ENCODE measurements at places on chromosomes 1 and 21.

- DNase-seq: no peak
Observed at GRCh38 chr1:33643216-33643615, 170.8 kb downstream of the ZSCAN20 start.

DNA sequence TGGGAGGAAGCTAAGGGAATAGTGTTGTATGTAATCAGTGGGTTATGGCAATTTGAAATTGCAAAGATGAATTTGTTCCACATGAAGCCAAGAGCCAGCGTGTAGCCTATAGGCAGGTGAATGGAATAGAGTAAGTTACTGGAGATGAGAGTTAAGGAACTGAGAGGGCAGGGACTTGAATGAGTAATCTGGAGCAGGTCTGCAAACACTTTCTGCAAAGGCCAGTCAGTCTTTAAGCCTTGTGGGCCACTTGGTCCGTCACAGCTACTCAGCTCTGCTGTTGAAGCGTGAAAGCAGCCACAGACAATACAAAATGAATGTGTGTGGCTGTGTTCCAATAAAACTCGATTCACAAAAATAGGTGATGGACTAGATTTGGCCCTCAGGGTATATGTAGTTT lies 29.2 kb downstream of the SZT2 start:
- no peak for DNase-seq

GRCh38 chr1:27025718-27026117 lies 13.1 kb upstream of the TENT5B start:
- DNase-seq: no peak

- no peak for DNase-seq
Observed at GRCh38 chr1:93137604-93138292, 42.5 kb downstream of the TMED5 start.

- DNase-seq: no peak
Observed at GRCh38 chr1:178497903-178498478, 1.2 kb upstream of the CLEC20A start.

DNA sequence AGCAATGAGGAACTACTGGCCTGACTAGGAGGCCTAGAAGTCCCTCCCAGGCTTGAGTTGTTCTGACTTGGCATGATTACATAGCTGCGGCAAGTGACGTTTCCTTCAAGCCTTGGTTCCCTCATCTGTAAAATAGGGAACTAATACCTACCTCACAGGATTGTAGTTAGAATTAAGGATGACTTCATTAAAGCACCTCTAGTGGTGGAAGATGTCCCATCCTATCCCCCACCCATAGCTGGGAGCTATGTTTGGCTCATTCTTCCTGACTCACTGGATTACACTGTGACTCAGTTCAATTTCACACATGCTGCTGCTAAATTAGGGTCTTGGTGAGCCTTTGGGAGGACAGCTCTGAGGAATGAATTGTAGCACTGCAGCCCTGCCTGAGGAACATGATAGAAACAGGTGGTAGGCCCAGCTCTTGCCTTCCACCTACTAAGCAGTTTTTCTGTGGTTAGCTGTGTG lies 6.0 kb upstream of the SHISA4 start:
- DNase-seq: no peak

- no peak for DNase-seq
Observed at GRCh38 chr1:188363943-188364342, 1535.2 kb downstream of the PLA2G4A start.

- DNase-seq: no peak
Observed at GRCh38 chr1:8415526-8416278, 97.8 kb downstream of the SLC45A1 start.

DNA sequence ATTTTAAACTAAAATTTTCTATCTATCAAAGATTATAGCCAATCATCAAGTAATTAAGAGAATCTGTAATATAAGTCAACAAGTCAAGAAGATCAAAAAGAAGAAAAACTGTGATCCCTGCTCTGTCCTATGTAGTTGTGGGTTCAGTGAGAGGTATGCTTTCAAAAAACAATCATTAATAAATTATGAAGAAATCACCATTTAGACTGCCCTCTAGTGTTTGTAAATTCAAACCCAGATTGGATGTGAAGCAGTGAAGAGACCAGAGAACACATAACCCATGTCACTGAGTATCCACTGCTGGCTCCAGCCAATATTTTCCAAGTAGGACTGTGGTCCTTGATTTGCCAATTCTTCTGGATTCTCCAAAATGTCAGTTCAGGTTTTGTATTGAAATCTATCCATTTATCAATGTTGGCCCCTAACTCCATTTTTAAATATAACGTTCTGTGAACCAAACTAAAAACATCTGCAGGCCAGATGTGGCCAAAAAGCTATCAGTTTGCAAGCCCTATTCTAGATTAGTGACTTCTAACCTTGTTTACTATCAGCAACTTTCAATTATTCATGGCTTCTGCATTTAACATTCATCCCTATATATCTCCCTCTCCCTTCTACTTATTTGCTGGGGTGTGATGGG lies 467.5 kb upstream of the CXADR start:
- DNase-seq: no peak

DNA sequence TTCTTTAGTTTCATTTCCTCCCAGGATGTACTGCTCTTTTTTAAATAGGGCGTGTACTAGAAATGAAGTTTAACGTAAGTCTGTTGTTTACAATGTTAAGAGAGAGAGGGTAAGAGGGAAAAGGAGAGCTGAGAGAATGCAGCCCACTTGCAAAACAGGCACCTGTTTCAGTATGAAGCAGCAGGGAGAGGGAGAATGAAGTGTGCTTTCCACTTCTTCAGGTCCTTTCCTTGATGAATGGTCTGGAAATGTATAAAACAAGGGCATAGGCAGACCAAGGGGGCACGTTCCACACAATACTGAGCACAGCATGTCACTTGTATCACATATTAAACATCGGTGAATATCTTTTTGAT lies 2.0 kb downstream of the KCNA3 start:
- DNase-seq: peak; percentile 7

DNA sequence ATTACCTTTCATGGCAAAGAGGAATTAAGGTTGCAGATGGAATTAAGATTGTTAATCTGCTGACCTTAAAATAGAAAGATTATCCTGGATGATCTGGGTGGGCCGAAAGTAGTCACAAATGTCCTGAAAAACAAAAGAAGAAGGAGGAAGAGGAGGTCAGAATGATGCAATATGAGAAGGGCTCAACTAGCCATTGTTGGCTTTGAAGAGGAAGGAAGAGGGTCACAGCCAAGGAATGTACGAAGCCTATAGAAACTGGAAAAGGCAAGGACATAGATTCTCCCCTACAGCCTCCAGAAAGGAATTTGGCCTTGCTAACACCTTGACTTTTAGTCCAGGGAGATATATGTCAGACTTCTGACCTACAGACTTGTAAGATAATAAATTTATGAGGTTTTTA lies 39.4 kb upstream of the FMOD start:
- DNase-seq: no peak

DNA sequence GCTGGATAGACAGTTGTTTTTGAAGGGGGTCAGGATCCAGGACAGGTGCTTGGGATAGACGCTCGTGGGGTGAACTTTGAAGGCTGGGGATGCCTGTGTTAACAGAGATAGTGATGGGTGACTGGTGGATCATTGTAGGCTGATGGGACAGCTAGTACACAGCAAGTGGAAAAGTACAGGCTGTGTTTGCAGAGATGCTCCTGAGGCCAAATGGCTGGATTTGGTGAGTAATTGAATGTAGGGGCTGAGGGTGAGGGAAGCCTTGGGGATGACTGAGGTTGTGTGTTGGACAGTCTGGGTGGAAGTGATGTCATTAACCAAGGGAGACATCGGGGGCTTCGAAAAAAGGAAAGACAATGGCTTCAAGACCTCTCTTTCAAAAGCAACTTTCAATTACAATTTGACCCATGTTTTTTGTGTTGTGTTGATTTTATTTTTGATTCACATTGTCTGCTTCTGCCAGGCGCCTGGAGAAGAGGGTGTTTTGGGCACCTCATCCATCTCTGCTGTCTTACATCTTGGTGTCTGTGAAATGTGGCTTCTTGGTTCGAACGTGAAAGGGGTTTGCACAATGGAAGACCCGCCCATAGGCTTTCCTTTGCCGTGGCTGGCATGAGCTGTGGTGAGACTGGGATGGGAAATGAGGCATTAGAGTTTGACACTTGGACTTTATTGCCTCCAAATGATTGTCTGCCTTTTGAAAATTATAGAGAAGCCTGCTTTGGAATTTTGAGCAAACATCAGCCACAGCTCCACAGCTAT lies 147.5 kb downstream of the FOXD2 start:
- no peak for DNase-seq

DNA sequence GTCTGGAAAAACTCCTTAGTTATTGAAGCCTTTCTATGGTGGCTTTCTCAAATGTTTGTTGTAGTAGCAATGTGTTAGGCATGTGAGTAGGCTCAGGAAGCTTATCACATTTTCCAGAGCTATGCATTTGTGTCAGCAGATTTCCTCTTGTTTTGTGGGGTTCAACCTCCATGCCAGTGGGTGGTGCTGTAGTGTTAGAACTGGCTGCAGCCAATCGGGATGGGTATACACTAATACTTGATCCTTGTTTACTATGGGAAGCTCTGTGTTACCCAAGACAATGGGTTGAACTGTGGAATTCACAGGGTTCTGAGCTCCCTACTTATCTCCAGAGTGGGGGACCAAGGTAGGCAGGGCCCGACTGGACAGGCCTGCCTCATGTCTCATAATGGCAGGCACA lies 348.5 kb upstream of the ADAMTS5 start:
- no peak for DNase-seq

GRCh38 chr21:31457675-31458074 lies 113.6 kb upstream of the TIAM1 start:
- DNase-seq: no peak

- DNase-seq: no peak
Observed at GRCh38 chr1:103900005-103900404, 150.3 kb downstream of the AMY1C start.
